ENCODE measurements at places on chromosomes 2 and 18.

DNA sequence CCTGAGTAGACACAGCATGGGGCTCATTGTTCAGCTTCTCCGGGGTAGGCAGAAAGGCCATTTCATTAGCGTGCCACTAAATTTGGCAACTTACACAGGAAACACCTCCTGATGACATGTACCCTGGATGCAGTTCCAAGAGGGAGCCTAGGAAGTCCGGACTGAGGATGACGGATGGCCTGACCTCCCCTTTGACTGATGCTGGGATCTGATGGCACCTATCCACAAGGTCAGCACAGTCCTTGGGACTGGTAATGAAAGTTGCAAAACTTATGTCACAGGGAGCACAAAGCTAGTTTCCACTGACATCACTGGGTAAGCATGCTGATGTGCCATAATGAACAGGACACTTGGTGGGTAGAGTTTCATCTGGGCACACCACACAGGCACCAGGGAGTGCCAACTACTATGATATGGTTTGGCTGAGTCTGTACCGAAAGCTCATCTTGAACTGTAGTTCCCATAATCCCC is 126.7 kb upstream of the ARL4C start:
- no peaks in the 10 kb centered on the region for H3K27me3 ChIP-seq
- H3K36me3 ChIP-seq: no peaks in the 10 kb centered on the region
- DNase-seq: no peak
- H3K4me3 ChIP-seq: no peak overlapping the region
- H3K27ac ChIP-seq: no peak overlapping the region
- H3K4me1 ChIP-seq: no peaks in the 10 kb centered on the region

DNA sequence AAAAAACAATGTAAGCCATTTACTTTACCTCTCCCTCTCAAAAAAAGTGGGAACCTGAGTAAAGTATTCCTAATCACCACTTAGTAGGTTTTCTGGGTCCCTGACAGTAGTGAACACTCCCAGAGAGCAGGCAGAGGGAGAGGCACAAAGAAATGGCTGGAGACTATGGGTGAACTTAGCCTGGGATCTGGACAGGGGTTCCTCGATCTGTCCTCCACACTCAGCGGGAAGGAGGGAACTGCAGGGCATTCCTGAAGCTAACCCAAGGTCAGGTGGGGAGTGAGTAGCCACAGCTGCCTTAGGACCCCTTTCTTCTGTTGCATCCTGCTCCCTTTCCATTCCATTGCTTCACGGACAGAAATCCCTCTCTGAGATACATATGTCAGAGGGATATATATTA is 155.3 kb downstream of the TPGS2 start:
- peak overlapping the region; percentile 70 for H3K27ac ChIP-seq
- H3K4me1 ChIP-seq: peaks cover 34% of the 10 kb centered on the region
- H3K36me3 ChIP-seq: no peaks in the 10 kb centered on the region

DNA sequence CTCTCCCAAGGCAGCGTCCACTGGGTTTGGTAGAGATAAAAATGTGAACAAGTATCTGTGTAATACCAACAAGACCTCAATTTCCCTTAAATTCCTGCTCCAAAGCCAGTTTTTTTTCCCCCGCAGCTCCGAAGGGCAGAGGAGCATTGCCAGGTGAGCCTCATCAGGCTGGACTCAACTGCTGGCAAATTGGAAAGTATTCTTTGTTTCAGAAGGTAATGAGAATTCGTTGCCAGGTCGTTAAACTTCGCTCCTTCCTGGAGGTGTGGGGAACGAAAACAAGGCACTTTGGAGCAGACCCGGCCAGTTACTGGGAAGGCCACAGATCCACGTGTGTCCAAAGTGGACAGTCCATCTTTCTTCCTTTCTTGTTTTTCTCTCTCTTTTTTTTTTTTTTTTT is 30.4 kb upstream of the ASB18 start:
- H3K4me1 ChIP-seq: no peaks in the 10 kb centered on the region
- no peak for DNase-seq
- H3K27ac ChIP-seq: no peak overlapping the region
- no peaks in the 10 kb centered on the region for H3K36me3 ChIP-seq
- H3K4me3 ChIP-seq: no peak overlapping the region

GRCh38 chr2:126978333-126978732 is 79.6 kb downstream of the TEX51 start:
- H3K4me3 ChIP-seq: no peak overlapping the region
- H3K27ac ChIP-seq: no peak overlapping the region
- no peaks in the 10 kb centered on the region for H3K36me3 ChIP-seq
- no peaks in the 10 kb centered on the region for H3K4me1 ChIP-seq
- no peaks in the 10 kb centered on the region for H3K27me3 ChIP-seq
- DNase-seq: no peak

GRCh38 chr18:11379660-11380059 is 229.7 kb upstream of the SLC35G4 start:
- no peaks in the 10 kb centered on the region for H3K36me3 ChIP-seq
- no peak overlapping the region for H3K27ac ChIP-seq
- no peaks in the 10 kb centered on the region for H3K4me1 ChIP-seq
- H3K27me3 ChIP-seq: no peaks in the 10 kb centered on the region
- DNase-seq: no peak

GRCh38 chr18:50456285-50456684 is 81.4 kb downstream of the SKA1 start:
- peaks cover 18% of the 10 kb centered on the region for H3K4me1 ChIP-seq
- no peaks in the 10 kb centered on the region for H3K27me3 ChIP-seq
- H3K4me3 ChIP-seq: no peak overlapping the region
- no peak for DNase-seq

DNA sequence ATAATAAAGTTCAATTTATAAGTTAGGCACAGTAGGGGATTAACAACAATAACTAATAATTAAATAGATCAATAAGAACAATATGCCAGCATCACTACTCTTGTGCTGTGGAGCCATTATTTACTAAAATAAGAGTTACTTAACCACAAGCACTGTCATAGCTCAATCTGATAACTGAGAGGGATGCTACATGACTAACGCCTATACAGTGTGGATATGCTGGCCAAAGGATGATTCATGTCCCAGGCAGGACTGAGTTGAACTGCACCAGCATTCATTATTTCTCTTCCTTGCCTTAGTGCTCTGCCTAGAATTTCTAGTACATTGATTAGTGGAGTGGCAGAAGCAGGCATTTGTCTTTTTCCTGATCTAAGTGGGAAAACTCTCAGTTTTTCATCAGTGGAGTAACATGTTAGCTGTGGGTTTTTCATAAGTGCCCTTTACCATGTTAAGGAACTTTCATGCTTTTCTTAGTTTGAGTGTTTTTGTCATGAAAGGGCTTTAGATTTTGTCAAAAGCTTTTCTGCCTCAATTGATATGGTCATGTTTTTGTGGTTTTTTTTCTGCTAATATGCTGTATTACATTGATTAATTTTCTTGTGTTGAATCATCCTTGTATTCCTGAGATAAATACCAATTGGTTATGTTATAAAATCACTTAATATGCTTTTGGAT is 21.7 kb downstream of the KIAA1328 start:
- DNase-seq: no peak
- no peak overlapping the region for H3K4me3 ChIP-seq
- no peak overlapping the region for H3K27ac ChIP-seq
- no peaks in the 10 kb centered on the region for H3K36me3 ChIP-seq
- no peaks in the 10 kb centered on the region for H3K27me3 ChIP-seq

- no peaks in the 10 kb centered on the region for H3K36me3 ChIP-seq
- H3K4me3 ChIP-seq: no peak overlapping the region
- H3K27me3 ChIP-seq: no peaks in the 10 kb centered on the region
- H3K27ac ChIP-seq: no peak overlapping the region
- H3K4me1 ChIP-seq: no peaks in the 10 kb centered on the region
These were observed 142.3 kb downstream of the ACOXL start for GRCh38 chr2:110874453-110875383.

GRCh38 chr2:182915369-182916326 is 49.2 kb upstream of the FRZB start:
- no peaks in the 10 kb centered on the region for H3K27me3 ChIP-seq
- H3K36me3 ChIP-seq: no peaks in the 10 kb centered on the region
- no peak overlapping the region for H3K27ac ChIP-seq
- no peak for DNase-seq

DNA sequence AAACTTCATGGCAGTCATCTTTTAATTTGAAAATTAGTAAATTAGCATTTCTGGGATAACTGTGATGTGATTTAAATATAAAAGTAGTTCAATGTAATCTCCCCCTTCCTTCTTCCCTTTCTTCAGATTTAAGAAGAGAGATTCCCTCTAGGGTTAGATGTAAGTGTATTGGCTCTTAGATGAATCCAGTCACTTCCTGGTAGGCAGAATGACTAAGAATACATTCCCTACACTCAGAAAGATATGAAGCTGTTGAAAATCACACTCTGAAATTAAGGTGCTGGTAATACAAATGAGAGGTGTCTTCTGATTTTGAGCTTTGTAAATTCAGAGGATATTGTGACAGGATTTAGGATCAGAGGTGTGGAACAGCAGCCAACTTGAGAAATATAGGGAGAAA is 71.6 kb downstream of the TDRD15 start:
- no peak for DNase-seq
- no peaks in the 10 kb centered on the region for H3K36me3 ChIP-seq
- no peak overlapping the region for H3K4me3 ChIP-seq
- H3K27ac ChIP-seq: no peak overlapping the region
- no peaks in the 10 kb centered on the region for H3K4me1 ChIP-seq

DNA sequence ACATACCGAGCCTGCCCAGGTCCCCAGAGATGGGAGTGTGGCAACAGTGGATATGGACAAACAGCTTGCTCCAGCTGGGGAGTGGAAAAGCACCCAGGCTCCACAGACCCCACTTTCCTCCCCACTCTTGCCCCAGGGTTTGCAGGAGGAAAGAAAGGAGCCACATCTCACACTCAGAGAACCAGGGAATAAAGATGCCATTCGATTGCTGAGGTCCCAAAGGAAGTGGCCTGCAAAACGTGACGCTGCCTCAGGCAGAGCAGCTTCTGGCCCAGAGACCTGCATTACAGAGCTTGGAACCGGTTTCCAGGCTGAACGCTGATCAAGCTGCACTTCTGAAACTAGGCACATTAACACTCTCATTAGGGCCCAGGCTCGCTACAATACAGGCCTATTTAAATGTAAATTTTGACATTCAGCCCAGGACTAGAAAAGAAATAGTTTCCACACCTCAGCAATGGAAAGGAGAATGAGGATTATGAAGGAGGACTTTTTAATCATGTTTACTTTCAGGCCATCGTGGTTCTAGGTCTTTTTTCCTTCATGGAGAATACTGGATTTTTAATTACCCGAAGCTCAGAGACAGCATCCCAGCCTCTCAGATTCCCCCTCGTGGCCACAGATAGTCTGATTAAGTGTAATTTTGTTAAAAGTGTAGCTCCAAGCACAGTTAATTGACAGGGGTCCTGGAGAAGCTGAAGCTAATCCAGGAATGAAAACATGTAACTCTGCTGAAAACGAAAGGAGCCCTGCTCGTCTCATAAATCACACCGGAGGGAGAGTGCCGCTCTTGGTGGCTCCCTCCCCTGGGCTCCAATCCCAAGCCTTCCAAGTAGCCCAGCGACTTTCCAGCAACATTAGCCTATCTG is 221.3 kb upstream of the RAB6C start:
- H3K27me3 ChIP-seq: no peaks in the 10 kb centered on the region
- H3K27ac ChIP-seq: no peak overlapping the region
- no peak for DNase-seq
- no peaks in the 10 kb centered on the region for H3K36me3 ChIP-seq
- peak overlapping the region; percentile 11 for H3K4me3 ChIP-seq
- H3K4me1 ChIP-seq: peaks cover 13% of the 10 kb centered on the region

GRCh38 chr2:150911766-150912280 is 349.8 kb downstream of the RBM43 start:
- H3K4me1 ChIP-seq: no peaks in the 10 kb centered on the region
- H3K27ac ChIP-seq: peak overlapping the region; percentile 69
- no peak for DNase-seq
- H3K36me3 ChIP-seq: no peaks in the 10 kb centered on the region
- H3K27me3 ChIP-seq: no peaks in the 10 kb centered on the region
- no peak overlapping the region for H3K4me3 ChIP-seq

GRCh38 chr2:218569661-218570500 is 1.2 kb downstream of the CNOT9 start:
- peak overlapping the region; percentile 82 for H3K4me3 ChIP-seq
- peaks cover 4% of the 10 kb centered on the region for H3K36me3 ChIP-seq
- no peak for DNase-seq
- no peaks in the 10 kb centered on the region for H3K27me3 ChIP-seq
- peak overlapping the region; percentile 96 for H3K27ac ChIP-seq

GRCh38 chr18:45081566-45082181 is 401.0 kb downstream of the SETBP1 start:
- no peak for DNase-seq
- H3K4me1 ChIP-seq: no peaks in the 10 kb centered on the region
- no peak overlapping the region for H3K4me3 ChIP-seq
- H3K27me3 ChIP-seq: no peaks in the 10 kb centered on the region

- peaks cover 12% of the 10 kb centered on the region for H3K36me3 ChIP-seq
- H3K27me3 ChIP-seq: no peaks in the 10 kb centered on the region
- peak; percentile 65 for DNase-seq
- peak overlapping the region; percentile 92 for H3K4me3 ChIP-seq
- peak overlapping the region; percentile 96 for H3K27ac ChIP-seq
- H3K4me1 ChIP-seq: peaks cover 41% of the 10 kb centered on the region
These were observed 6.8 kb downstream of the ZFP36L2 start for GRCh38 chr2:43219383-43220228.

DNA sequence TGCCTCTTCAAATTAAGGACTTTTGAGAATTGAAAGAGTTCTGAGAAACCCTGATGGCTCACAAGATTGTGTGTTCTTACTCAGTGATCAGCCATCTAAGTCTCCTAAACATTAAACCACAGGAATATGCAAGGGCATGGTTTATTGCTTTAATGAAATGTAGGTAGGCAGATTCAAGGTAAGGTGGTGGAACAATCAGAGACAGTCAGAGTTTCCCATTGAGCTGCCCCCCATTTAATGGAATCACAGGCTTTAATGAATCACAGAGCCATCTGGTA is 107.8 kb upstream of the LRATD1 start:
- no peak overlapping the region for H3K27ac ChIP-seq
- no peak for DNase-seq
- no peaks in the 10 kb centered on the region for H3K27me3 ChIP-seq
- no peak overlapping the region for H3K4me3 ChIP-seq

GRCh38 chr2:230712443-230713330 is at the start of gene CAB39:
TSS of gene CAB39 (plus strand) at chr2:230712842. CDS start at chr2:230760002, 47,160 bp downstream.
- peaks cover 48% of the 10 kb centered on the region for H3K4me1 ChIP-seq
- peak within 1 kb of the TSS; percentile 92 for H3K4me3 ChIP-seq
- peak; percentile 61 for DNase-seq
- no peaks in the 10 kb centered on the region for H3K36me3 ChIP-seq

DNA sequence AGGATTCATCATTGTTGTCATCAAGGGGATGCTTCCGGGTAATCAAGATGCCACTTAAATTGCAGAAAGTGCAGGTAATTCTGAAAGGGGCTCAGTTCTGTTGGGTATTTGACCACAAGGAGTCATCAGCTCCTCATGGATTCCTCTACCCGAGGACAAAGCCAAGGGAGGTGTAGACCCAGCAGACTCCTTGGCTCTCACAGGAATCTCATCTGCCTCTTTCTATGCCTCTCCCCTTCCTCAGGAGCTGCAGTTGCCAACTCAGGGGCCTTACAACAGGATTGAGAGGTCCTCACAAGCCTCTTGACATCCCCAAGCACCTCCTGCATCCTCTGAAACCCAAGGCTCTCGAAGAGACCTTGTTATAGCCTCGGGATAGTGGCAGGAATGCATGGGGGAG is 44.0 kb downstream of the ITGB6 start:
- H3K4me3 ChIP-seq: no peak overlapping the region
- H3K27me3 ChIP-seq: no peaks in the 10 kb centered on the region
- no peak for DNase-seq
- H3K4me1 ChIP-seq: peaks cover 13% of the 10 kb centered on the region

GRCh38 chr2:161238265-161238559 is 70.0 kb upstream of the PSMD14 start:
- peaks cover 21% of the 10 kb centered on the region for H3K36me3 ChIP-seq
- no peaks in the 10 kb centered on the region for H3K27me3 ChIP-seq
- peaks cover 6% of the 10 kb centered on the region for H3K4me1 ChIP-seq
- no peak for DNase-seq
- peak overlapping the region; percentile 11 for H3K27ac ChIP-seq

Data from esophagus squamous epithelium (tissue), 5 donors.